ENCODE measurements at places on chromosomes 4 and X.

- no peak for DNase-seq
These were observed 32.3 kb downstream of the BCOR start for GRCh38 chrX:40065296-40066046.

GRCh38 chr4:128711361-128711760, 98.1 kb upstream of the JADE1 start:
- DNase-seq: no peak

GRCh38 chr4:184348311-184349233, 125.8 kb downstream of the IRF2 start:
- DNase-seq: no peak

DNA sequence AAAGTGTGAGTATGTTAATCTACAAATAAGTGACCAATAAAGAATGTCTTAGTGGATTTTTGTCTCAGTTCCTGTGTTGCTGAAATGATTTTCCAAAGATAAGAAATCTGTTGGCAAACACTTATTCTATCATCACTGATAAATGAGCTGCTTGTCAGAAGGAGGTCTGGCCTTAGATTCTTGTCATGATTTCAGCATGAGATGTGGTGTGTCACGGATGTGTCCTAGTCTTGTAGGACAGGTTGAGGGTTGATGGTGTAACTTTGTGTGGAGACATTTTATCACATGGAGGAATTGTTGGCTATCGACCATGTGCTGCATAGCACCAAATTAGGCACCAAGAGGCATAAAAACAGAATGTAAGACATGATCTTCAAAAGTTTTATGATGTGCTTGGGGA, 31.8 kb upstream of the LIMCH1 start:
- peak; percentile 21 for DNase-seq

DNA sequence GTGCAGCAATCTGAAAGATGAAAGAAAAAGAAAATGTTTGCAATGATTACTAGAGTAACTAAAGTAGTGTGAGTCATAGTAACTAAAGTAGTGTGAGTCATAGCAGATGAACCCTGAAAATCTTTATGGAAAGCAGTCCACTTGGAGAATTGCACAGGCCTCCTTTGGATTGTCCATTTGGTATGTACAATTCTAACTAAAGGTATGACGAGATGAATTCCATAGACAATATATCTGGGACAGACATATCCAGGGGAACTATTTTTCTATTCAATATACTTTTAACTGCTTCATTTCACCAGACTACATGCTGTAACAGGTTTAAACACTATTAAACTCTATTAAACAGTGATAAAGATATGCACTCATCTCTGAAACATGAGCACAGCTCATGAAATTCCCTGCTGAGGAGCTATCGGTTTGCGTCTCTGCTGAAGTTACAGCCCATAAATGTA, 798.7 kb downstream of the PCDH7 start:
- peak; percentile 3 for DNase-seq

- peak; percentile 67 for DNase-seq
These were observed 663 bp downstream of the CXorf38 start for GRCh38 chrX:40646489-40647306.

- DNase-seq: peak; percentile 94
These were observed 36.4 kb upstream of the ADH4 start for GRCh38 chr4:99180382-99181070.

GRCh38 chrX:39752815-39753214, 344.9 kb downstream of the BCOR start:
- DNase-seq: no peak

DNA sequence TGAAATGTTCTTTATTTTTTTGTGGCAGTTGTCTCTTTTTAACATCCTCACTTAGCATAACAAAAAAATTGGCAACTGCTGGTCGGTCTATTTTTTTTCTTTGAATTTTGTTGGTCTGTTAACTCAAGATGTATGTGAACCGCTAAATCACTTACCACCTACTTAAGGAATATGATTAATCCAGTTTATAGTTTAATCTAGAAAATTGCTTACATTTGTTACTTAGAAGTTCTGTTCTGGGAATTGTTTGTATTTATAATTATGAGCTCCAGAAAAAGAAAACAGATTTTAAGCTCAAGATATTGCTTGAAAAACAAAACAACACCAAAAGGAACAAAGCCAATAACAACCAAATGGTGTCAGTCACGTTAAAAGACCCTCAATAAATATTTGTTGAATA, 66.1 kb upstream of the KLHL13 start:
- no peak for DNase-seq

GRCh38 chr4:173211838-173212237, 43.2 kb downstream of the GALNT7 start:
- peak; percentile 75 for DNase-seq

DNA sequence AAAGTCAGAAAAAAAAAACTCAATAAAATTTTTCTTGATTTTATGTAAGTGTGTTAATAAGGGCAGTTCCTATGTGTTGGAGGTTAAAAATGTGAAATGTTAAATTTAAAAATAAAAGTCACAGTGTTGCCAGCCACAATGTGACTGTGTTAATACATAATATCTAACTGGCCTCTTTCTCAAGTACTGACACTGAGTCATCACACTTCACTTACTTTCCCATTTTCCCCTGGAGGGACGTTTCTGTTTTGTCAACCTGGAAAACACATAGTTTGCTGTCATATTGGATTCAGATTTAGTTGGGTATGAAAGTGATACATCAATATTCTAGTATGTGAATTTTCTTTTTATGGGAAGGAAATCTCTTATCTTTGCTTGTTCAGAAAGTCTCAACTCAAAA, 46.4 kb downstream of the ARHGEF38 start:
- DNase-seq: peak; percentile 3

DNA sequence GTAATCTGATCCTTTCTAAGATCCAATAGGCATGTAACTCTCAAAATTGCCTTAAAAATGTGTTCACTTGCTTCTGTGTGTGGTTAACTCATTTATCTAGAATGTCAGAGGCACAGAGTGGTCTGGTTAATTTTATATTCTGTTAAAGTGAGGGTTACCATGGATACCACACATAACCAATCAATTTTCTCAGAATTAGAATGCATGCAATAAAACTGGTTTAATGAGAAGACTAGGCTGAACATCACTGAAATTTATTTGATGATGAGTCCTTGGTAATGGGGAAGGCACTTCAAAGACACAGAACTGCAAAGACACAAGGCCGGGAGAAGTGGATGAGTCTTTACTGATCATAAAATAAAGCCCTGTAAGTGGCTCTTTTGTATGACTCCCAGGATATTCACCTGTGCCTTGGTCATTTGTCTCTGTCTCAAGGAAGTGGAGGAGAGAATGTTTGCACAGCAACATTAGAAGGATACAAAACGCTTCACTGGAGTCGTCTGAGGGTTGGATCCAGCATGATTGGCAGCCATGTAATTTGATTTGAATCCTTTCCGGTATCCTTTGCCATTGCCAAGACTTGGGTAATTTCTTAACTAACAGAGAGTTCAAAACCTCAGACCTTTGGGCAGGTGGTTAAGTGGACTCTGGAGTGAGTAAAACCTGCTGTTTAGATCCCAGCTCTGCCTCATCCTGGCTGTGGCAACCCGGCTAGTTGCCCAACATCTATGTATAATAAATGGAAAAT, 94.0 kb upstream of the RBPJ start:
- DNase-seq: no peak

GRCh38 chrX:75547783-75548182, 24.9 kb upstream of the ZDHHC15 start:
- peak; percentile 0 for DNase-seq

DNA sequence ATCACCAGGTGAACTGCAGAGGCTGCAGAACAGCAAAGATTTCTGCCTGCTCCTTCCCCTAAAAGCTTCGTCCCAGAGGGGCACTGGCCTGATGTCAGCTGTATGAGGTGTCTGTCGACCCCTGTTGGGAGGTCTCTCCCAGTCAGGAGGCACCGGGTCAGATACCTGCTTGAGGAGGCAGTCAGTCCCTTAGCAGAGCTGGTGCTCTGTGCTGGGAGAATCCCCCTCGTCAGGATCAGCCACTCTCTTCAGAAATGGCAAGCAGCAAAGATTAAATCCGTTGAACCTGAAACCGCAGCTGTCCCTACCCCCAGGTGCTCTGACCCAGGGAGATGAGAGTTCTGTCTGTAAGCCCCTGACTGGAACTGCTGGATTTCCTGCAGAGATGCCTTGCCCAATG, 1166.3 kb upstream of the ADGRL3 start:
- DNase-seq: no peak

GRCh38 chrX:132169554-132169953, 41.7 kb upstream of the FRMD7 start:
- no peak for DNase-seq

GRCh38 chr4:26197018-26197779, 123.6 kb upstream of the RBPJ start:
- peak; percentile 96 for DNase-seq

GRCh38 chr4:72567036-72567435, 2.0 kb downstream of the ADAMTS3 start:
- DNase-seq: no peak

DNA sequence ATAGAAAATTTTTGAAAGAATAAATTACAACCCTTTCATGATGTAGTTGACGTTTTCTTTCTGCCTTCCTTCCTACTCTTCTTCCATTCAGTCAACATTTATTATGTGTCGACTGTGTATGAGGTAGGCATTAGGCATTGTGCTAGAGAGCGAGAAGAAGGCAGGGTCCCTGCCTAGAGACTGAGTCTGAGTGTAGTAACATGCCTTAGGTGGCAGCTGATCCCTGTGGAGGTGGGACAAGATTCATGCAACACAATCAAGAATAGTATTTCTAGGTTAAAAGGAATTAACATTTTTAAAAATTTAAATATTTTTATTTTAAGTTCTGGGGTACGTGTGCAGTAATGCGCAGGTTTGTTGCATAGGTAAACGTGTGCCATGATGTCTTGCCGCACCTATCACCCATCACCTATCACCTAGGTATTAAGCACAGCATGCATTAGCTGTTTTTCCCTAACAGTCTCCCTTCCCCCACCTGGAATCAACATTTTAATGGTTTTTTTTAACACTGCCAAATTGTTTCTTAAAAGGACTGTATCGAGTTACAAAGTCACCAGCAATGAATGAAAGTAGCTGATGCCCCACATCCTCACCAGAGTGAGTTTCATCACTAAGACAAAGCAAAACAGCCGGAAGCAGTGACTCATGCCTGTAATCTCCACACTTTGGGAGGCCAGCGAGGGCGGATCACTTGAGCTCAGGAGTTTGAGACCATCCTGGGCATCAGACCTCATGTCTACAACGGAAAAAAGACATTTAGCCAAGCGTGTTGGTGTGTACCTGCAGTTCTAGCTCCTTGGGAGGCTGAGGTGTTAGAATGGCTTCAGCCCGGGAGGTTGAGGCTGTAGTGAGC, 84.0 kb downstream of the WWC2 start:
- DNase-seq: peak; percentile 92

DNA sequence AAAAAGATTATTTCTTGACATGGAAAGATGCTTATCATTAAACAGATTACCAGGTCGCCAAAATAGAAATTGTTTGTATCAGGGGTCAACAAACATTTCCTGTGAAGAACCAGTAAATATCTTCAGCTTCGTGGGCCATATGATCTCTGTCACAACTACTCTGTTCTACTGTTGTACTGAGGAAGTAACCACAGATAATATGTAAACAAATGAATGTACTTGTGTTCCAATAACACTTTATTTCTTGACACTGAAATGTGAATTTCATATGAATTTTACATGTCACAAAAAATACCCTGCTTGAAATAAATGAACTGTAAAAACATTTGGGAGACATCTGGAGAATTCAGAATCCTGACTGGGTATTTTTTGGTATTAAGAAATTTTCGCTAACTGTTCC, 4.7 kb upstream of the FHL1 start:
- DNase-seq: no peak

DNA sequence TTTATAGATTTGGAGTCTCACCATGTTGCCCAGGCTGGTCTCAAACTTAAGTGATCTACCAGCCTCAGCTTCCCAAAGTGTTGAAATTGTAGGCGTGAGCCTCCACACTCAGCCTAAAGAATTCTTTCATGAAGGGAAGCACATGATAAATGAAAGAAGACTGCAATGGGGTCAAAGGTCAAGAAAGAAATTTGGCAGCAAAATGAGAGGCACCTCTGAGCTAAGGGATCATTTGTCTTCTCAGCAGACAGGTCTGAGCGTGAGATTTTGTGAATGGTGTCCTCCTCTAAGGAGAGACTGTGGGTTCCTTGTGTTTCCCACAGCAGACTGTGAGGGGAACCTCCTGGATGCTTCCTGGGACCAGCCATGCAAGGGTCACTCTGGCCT, 57.5 kb upstream of the EGFL6 start:
- no peak for DNase-seq

DNA sequence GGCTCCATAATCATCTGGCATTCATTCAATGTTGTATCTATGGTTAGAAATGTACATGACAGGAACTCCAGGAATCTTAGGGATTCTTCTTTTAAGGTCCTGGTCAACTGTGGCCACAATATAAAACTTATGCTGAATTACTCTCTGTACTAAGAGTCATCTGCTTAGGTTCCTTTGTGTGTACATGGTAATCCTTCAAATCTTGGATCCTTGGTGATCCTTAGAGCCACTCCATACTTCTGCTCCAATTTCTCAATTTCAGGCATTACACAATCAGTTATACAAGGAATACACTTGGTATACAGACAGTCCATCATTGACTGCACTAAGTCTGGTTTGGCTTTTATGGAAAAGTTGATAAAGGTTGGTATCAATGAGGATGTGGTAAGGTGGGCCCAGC, 5.8 kb downstream of the SRD5A3 start:
- no peak for DNase-seq

GRCh38 chrX:15998350-15998749, 125.0 kb upstream of the GRPR start:
- no peak for DNase-seq

DNA sequence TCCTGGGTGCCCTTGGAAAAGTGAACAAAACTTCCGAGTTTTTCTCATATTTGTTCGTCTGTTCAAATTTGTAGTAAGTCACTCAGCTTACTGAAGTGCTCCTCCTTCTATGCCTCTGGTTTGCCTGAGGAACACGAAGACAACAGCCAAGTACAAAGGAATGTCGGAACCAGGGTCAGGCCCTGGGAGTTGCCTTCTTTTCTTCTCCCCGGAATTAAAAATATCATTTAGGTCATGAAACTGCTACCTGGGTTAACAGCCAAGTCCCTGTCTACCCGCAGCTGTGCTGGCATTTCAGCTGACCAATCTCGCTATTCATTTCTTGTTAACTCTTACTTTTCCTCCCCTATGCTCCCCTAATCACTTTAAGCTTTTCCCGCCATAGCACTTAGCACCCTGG, 137.6 kb upstream of the TEX13D start:
- DNase-seq: peak; percentile 9

DNA sequence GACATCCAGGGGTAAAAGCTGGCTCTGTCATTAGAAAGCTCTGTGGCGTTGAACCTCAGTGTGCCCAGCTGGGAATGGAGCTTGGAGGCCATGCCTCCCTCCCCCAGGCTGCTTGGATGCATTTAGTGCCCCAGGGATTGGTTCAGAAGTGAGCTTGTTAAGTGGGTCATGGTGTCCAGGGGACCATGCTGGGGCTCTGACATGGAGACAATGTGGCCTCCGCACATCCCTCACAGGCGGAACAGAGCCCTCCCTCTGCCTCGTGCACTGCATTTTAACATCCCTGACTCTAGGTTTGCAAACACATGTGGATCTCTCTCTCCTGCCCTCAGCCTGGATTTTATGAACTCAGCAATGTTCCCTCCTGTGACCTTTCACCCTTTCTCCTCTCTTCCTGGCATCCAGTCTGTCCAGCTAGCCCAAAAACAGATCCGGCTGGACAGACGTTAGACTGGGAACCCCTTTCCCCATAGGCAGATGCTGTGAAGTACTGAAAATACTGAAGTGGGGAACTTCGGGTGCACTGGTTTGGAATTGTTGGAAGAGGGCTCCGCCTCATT, 81.5 kb downstream of the SORCS2 start:
- DNase-seq: no peak

- no peak for DNase-seq
These were observed 83.3 kb upstream of the VCX2 start for GRCh38 chrX:8254401-8254800.
